ENCODE measurements at places on chromosomes 1 and 21.

DNA sequence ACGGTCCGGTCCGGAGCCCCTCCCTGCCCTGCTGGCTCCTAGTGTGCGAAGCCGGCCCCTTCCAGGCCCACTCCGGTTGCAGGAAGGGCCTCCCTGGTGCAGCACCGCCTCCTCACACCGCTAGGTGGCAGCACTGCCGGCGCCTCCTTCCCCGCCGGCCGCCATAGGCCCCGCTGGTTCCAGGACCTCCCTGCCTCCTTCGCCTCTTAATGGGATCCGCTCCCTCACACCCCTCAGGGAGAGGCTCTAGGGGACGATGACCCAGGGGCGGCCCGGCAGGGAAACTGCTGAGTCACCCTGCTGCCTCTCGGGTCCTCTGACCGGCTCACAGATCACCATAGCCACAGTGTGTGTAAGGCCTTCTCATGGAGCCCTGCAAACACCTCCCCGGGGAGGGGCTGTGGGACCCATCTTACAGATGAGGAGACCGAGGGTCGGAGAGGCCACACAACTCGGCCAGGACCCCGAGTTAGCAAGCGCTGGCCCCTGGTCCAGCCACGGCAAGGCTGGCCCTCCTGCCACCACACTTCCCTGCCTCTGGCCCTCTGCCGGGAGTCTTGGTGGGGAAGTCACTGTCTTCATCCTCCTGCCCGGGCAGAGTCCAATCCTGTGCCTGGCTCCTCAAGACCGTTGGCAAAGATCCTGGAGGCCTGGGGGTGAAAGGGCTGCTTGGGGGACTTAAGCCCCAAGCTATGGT, 1.6 kb upstream of the AJAP1 start:
- peak; percentile 88 for DNase-seq

- DNase-seq: peak; percentile 50
These were observed 4.5 kb downstream of the FHL3 start for GRCh38 chr1:38000529-38001455.

DNA sequence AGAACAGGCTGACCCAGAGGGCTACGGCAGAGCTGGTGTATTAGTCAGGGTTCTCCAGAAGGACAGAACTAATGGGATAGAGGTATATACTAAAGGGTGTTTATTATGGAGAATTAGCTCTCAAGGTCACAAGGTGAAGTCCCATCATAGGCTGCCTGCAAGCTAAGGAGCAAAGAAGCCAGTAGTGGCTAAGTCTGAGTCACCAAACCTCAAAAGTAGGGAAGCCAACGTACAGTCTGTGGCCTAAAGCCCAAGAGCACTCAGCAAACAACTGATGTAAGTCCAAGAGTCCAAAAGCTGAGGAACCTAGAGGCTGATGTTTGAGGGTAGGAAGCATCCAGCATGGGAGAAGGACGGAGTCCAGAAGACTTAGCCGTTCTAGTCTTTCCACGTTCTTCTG, 179.2 kb downstream of the BACH1 start:
- no peak for DNase-seq

DNA sequence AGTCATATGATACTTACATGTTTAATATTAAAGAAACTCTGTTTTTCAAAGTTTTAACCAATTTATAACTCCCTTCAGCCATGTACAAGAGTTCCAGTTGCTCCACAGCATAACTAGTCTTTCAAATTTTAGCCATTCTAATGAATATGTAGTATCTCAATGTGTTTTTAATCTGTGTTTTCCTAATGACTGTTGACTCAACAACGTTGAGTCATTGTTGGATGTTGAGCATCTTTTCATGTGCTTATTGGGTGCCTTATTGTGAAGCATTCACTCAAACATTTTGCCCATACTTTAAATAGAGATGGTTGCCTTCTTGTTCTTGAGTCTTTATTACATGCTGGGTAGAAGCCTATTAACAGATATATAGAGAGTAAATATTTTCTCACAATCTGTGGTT, 240.2 kb upstream of the LYPLAL1 start:
- no peak for DNase-seq

DNA sequence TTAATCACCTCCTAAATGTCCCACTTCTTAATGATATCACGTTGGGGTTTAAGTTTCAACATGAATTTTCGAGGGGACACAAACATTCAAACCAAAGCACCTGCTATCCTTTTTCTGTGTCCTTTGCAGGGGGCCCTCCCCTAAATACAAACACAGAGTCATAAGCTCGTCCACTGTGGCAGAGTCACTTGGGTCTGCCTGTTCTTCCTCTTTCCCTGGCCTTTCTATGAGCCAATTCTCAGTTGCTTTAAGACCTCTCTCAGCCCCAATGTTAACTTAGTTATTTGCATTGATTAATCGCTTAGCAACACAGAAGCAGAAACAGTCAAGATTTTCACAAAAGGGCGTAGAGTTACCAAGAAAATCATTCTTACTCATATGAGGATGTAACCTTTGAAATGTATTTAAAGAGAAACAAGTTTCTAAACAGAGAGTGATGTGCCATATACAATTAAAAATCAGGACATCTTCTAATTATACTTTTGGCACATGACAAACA, 14.9 kb downstream of the APCS start:
- DNase-seq: no peak

DNA sequence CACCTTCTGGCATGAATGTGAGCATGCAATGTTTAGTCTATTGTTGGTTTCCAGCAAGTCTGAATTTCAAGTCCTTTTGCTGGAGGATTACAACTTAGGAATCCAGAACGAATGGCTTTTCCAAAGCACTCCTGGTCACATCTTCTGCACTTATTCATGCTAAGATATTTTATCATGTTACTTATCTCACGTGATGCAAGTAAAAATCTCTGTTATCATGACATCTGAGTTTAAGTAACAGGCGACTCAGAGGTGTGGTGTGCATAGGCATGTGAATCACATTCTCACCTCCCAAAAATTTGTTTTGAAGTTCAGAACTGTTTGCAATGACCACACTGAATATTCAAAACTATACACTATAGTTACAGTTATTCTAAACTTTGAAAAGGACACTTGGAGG, 204.8 kb upstream of the FGGY start:
- no peak for DNase-seq

GRCh38 chr1:6624710-6625583, at the start of gene THAP3:
THAP3 (plus strand) TSS chr1:6624868; CDS start chr1:6625219, 351 bp downstream.
- DNase-seq: peak; percentile 93
